Regular cardiac myocyte (primary cell): ENCODE measurements at places on chromosomes 2 and 18. TPM values are rescaled to one million over a fixed set of nuclear protein-coding genes. Genes with fewer than 3 reads are reported as not detected.

The MPP4 gene
- 8.7 and 9.8 TPM in 2 replicates for total RNA-seq

The ZNF396 gene
- total RNA-seq, result 1.3 and 2.0 TPM in 2 replicates

The ECEL1 gene
- not detected in 2 replicates for total RNA-seq

The INHBB gene
- total RNA-seq, result 0.85 TPM in 1 of 2 replicates, not detected in the other

The RBM44 gene
- total RNA-seq, result 0.19 and 0.56 TPM in 2 replicates

The CYRIA gene
- 5.2 and 8.2 TPM in 2 replicates for total RNA-seq

The FAHD2A gene
- 15.5 and 29.3 TPM in 2 replicates for total RNA-seq
